ENCODE measurements at places on chromosomes 11 and 22.
A peak's percentile ranks its signal among the peaks of the same experiment; 100 is the strongest.

GRCh38 chr11:119774172-119774763 lies 45.3 kb upstream of the NECTIN1 start:
- DNase-seq = no peak

GRCh38 chr11:119616586-119617339 lies 112.2 kb downstream of the NECTIN1 start:
- no peak for DNase-seq

GRCh38 chr11:102534261-102534872 lies 3.8 kb upstream of the MMP7 start:
- DNase-seq = no peak

GRCh38 chr22:32661296-32661695 lies 140.2 kb upstream of the TIMP3 start:
- no peak for DNase-seq

- DNase-seq = no peak
These were observed 6.9 kb downstream of the BCL9L start for GRCh38 chr11:118918686-118919280.

DNA sequence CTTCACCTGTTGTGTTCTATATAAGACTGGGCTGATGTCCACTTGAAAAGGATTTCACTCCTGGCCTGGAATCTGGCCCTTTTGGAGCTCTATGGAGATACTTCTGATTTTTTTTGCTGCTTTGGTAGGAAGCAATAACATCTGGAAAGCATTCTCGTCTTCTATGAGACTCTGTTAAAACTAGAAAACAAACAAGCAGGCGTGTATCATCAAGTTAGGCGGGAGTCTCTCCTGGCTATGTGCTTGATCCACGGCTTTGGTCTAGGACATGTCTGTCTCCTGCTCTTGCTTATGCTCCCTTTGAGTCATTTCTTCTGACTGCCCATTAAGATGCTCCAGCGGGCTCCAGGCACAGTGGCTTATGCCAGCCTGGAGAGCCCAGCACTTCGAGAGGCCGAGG lies 121.4 kb upstream of the TTC12 start:
- no peak for DNase-seq

GRCh38 chr11:96942855-96943254 lies 553.0 kb downstream of the JRKL start:
- no peak for DNase-seq

DNA sequence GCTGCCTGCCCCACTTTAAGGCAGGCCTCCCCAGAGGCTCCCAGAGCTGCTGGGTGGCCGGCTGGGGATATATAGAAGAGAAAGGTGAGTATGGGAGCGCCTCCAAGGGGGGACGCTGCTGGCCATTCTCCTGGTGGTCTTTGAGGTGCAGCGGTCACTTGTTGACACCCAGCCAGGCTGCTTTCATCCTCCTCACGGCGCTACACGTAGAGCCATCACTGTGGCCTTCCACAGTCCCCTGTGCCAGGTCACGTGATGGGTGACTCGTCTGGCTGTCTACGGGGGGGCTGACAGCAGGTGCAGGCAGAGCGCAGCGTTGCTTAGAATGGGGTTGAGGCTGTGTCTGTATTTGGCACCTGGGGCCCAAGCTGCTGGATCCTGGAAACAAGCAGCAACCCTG lies 1.9 kb downstream of the ACR start:
- no peak for DNase-seq

DNA sequence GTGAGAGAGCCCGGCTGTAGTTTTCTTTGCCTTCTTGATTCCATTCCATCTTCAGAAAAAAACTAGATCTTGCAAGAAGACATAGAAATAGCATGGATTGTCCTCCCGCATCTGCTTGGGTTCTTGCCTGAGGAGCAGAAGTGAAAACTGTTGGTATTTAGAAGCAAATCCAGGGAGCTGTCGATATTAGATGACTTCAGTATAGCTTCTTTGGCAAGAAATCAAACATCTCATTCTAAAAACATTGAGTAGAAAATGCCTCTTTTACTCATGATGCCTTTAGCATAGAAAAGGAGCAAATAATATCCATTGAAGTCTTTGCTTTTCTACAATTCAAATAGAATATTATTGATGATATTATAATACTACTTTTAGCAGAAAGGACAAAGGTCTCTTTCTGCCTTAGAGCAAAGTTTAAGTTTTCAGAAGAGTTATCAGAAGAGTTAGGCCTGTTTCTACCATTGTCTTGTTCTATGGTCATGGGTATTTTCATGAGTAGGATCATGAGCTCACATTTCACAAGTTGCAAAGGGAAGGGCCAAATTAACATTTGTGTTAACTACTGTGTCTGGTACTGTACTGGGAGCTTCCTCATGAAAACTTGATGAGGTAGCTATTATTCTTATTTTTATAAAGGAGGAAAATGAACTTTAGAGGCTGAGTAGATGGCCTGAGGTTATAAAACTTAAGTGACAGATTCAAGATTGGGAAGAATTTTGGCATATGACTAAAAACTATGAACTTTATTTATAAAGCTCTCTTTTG lies 49.7 kb downstream of the EXT2 start:
- DNase-seq = no peak

GRCh38 chr11:19701421-19701820 lies 11.2 kb upstream of the NAV2 start:
- no peak for DNase-seq

DNA sequence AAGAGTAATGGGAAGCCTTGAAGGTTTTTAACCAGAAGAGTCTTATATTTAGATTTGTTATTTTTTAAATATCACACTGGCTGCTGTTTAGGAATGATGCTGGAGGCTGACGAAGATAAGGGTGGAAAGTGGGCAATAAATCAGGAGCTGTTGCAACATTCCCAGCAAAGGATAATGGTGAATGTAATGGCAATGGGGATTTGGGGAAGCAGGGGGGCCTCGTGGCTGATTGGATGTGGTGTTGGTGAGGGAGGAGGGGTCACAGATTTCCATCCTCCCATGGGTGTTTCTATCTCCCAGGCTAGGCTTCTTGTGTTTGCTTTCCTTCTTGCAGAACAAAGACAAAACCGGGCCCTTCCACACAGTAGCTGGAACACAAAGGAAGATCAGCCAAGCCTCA lies 80.8 kb downstream of the PIWIL4 start:
- DNase-seq = no peak

DNA sequence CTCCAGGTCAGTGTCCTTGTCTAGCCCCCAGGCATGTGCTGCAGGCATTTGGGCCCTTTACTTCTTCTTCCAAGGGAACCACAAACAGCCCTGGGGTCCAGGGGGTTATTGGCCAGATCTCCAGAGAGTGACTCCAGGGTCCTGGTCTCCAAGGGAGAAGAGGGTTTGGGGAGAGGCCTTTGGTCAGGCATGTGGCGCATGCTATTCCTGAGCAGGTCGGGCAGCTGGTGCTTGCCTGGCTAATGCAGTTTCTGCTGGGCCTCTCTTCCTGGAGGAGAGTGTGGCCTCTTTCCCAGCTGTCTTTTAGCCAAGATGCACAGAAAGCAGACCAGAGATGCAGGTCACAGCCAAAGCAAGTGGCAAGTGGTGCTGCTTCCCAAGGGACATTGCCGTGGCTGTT lies 3.8 kb upstream of the RFPL2 start:
- no peak for DNase-seq

GRCh38 chr11:3107608-3108182 lies 50.5 kb upstream of the CARS1 start:
- no peak for DNase-seq

GRCh38 chr11:78083021-78083420 lies 3.4 kb upstream of the NDUFC2 start:
- DNase-seq = no peak

- DNase-seq = peak; percentile 8
These were observed 33.8 kb upstream of the DKK3 start for GRCh38 chr11:12042215-12042676.

DNA sequence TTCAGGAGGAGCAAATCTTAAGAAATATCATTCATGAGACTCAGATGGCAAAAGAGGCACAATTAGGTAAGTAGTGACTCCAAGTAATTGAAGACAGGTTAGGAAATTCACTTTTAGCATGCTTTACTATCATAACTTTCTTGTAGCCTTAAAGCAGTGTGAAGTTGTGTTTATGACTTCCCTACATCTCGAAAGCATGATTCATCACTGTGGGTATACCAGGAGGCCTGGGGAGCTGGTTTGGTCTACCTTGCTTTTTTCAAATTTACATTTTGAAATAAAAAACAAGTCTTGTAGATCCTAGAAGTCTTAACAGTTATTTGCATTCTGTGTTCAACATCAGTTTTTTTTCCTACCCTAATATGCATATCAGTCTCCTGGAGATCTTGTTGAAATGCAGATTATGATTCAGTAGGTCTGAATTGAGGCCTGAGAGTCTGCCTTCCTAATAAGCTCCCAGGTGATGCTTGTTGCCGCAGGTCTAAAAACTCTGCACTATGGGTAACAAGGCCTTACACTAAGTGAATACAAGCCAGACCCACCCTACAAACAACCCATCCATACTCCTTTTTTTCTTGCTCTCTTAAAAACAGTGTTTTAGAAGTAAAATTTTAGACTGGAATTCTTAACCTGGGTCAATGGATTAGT lies 41.4 kb downstream of the TTC17 start:
- DNase-seq = no peak

DNA sequence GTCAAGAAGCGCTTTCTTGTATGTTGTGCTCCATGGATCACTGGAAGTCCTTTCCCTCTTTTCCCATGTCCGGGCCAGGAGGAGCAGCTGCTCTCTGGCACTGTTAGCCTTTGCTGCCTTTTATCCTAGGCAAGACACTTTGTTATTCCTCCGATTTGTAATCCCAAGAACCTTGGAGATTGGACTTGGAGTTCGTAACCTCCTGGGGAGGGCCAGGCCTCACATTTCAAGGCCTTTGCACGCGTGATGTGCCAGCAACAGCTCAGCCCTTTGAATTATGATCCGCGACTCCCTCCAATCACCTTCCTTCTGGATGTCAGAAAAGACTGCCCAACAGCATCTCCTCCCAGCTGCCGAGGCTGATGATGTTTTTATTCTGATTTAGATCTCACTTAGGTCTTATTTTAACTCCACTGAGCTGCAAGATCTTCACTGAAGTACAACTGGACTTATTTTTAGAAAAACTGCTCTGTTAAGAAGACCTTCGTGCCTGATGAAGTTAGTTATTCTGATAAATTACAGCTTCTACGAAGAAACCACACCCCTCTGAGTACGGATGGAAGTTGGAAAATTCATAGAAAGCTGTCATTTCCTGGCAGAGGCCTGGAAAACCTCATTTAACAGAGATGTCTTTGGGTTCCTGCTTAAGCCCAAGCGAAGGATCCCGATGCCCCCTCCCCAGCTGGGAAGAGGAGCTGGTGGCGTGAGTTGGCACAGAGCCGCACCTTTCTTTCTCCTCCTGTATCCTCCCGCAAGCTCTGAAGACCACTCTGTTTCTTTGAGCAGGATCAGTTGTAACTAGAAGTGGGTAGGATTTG lies 62.4 kb downstream of the PARVB start:
- DNase-seq = no peak

GRCh38 chr22:33209930-33210784 lies 152.0 kb upstream of the SYN3 start:
- DNase-seq = no peak

GRCh38 chr22:23657727-23658126 lies 25.6 kb upstream of the DRICH1 start:
- DNase-seq = no peak

DNA sequence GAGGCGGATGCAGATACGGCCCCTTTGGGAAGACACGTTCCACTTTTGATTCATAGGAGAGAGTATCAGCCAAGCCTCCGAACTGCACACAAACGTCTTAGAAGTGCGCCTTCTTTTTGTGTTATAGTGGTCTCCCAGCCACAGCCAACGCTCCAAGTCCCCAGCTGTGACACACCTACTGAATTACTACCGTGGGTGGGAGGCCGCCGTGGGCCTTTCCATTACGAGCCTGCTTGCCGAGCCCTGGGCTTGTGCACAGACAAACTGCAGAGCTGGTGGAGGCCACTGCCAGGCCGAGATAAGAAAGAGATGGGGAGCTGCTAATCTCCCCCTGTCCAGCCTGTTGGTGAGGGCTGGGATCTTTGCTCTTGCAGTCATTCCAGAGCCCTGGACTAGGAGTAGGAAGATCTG lies 761 bp downstream of the HMBS start:
- DNase-seq = peak; percentile 68

DNA sequence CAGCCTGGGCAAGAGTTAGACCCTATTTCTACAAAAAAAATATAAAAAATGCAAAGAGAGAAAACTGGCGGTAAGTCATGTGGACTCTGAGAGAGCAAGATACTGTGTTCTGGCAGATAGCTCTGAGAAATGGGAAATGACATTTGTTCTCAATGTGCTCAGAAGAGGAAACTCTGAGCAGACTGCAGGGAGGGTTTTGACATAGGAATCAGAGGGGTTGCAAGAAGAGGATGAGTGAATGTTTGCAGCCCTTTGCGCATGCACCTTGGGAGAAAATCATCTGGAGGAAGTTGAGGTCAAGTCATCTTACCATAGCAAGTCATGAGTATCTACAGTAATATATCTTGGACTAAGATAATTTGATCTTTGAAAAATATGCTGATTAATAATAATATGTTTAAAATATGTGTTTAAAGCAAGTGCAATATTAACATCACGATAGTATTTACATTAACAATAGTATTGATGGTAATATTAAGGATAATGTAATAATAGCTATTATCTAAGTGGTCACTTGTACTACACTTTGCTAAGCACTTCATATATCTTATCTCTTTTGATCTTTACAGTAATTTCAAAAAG lies 2.6 kb downstream of the ACER3 start:
- peak; percentile 63 for DNase-seq

DNA sequence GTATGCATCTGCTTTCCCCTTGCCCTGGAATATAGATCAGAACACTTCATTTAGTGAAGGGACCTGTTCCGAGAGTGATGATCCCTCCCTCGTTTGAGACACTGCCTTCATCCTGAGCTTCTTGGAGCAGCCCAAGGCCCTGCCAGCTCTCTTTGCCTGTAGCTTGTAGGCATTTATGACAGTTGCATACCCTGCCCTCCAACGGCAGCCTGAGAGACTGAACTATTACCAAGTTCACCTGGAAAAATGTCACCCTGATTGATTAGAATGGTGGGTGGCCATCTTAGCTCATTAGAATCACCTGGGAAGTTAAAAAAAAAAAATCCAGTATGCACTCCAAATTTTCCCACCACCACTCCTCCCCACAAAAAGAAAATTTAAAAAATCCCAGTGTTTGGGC lies 1.5 kb downstream of the MICAL3 start:
- DNase-seq = no peak

DNA sequence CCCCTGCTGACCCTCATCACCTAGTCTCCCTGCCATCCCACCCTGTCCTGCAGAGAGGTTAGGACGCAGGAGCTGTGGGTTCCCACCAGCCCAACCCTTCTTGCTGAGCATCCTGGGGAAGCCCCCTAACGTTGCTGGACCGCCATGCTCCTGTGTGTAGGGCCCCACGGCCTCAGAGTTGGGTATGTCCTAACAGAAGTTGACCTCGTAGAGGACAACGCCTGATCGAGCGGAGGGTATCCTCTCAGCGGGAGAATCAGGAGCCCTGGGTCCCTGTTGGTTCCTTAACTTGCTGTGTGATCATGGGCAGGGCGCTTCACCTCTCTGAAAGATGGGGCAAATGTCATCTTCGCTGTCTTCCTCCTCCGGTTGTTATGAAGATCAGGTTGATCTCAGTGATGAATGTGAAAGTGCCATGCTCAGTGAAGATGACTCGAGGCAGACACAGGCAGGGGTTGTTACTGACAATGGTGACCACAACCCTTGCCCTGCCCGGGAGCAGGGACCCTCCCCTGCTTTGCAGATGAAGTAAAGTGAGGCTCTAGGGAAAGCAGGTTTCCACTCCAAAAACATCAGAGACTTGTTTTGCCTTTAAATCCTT lies 19.3 kb upstream of the CD5 start:
- no peak for DNase-seq
